ENCODE measurements at places on chromosomes 1 and 21.

DNA sequence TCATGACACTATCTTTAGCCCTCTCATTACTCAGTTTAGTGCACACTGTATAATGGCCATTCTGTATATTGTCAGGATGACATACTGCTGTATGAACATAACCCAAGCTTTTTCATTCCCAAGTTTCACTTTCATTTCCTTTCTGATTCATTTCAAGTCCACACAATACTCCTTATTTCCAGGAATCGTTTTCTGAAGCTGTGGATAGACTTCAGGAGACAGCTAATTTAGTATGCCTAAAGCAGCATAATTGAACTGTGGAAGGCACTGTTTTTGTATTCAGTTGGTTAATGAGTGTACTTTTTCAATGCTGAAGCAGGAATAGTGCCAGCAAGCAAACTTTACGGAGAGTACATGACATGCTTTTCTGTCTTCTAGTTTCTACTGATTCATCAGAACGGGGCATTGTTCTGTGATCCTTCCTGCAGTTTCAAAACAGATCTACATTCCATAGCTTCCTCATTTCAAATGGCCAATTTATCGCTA, 578.5 kb upstream of the ZP4 start:
- DNase-seq, result peak; percentile 3

DNA sequence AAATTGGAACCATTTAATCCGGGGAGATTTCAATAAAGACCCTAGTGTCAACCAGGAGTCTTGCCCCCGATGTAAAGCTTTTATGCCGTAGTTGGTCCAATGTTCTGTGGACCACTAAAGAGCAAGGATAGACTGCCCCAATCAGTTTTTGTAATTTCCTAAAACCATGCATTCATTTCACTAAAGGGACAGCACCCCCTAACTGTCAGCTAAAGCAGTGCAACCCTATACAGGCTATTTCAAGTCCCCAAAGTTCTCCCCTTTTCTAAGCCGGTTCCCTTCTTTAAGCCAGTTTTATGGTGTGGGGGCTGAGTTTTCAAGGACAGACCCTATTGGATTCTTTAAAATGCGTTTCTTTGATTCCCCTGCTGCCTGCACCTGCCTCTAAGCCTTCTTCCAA, 12.7 kb upstream of the PDPN start:
- peak; percentile 11 for DNase-seq

GRCh38 chr1:53621144-53621543, 117.8 kb downstream of the GLIS1 start:
- no peak for DNase-seq

- peak; percentile 90 for DNase-seq
These were observed 27.4 kb downstream of the RABIF start for GRCh38 chr1:202861420-202862132.

DNA sequence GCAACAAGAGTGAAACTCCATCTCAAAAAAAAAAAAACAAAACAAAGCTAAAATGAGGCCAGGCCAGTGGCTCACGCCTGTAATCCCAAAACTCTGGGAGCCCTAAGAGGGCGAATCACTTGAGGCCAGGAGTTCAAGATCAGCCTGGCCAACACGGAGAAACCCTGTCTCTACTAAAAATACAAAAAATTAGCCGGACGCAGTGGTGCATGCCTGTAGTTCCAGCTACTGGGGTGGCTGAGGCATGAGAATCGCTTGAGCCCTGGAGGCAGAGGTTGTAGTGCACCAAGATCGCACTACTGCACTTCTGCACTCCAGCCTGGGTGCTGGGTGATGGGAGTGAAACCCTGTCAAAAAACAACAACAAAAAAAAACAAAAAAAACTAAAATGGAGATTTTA, 191.2 kb upstream of the SGIP1 start:
- no peak for DNase-seq

- no peak for DNase-seq
These were observed 649.9 kb downstream of the KIF26B start for GRCh38 chr1:245804696-245805095.

DNA sequence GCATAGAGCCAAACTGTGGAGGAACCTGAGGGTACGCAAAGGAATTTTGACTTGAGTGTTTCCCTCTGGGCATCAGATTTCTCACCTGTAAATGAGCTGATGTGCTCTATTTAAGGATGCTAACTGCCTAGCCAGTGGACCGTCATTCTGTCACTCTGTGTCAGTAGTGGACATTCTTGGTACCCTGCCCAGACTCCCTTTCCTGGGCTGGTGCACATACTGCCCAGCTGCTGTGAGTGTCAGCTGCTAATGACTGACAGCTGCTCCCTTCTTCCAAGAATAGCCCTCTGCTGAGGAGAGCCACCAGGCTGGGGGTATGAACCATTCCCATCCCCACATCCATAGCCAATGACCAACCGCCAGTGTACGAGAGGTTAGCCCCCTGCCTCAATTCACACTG, 193.1 kb upstream of the DAB1 start:
- DNase-seq, result no peak

DNA sequence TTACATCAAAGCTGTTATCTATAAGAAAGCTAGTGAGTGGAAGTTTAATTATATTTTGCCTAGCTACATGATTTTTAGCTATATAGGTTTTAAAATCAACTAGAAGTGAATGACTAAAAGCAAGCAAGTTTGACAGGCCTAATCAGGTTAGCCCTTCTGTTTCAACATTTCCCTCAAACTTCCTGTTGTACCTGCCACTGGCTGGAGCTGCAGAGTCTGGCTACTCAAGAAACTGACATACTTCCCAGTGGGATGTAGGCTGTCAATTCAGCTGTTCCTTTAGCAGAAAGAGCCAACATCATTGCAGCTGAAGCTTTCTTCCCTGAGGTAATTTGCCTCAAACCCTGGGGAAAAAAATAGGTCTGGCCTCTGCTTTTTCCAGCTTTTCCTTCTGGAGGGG, 87.1 kb upstream of the TNR start:
- no peak for DNase-seq

DNA sequence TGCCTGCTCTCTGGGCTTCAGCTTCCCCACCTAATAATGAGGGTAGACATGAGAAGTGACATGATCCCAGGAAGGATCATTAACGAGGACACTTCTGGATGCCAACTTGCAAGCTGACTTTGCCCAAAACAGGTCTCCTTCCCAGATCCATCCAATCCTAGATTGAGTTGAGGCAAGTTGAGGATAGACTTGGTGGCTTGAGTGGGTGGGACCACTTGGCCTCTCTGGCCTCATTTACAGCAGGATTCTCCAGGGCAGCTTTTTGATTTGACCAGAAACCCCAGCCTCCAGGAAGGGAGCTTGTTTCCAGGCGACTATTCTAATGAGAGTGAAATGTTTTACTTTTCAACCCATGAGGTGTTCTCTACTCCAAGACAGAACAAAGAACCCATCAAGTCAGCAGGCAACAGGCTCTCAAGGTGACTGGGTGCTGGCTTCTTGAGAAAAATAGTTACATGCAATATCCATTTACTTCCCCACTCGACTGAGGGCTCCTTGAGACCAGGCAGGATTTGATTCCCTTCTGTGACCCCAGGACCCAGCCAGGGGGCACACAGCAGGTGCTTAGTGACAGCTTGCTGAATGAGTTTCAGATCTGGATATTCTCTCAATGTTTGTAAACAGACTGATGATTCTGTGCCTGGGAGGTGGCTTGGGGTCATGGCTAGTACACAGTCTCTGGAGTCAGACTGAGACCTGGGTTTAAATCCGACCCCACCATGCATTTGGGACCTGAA, 128.2 kb downstream of the DMRTB1 start:
- no peak for DNase-seq
